ENCODE measurements at places on chromosomes 12 and 14. TPM values are rescaled to one million over a fixed set of nuclear protein-coding genes. Genes with fewer than 3 reads are reported as not detected.
A peak's percentile ranks its signal among the peaks of the same experiment; 100 is the strongest.

The GPR162 gene
- 23.4 TPM for total RNA-seq

The SIX6 gene
- not detected for total RNA-seq

The OR6S1 gene
- not detected for total RNA-seq

The ACRBP gene
- 1.6 TPM for total RNA-seq

DNA sequence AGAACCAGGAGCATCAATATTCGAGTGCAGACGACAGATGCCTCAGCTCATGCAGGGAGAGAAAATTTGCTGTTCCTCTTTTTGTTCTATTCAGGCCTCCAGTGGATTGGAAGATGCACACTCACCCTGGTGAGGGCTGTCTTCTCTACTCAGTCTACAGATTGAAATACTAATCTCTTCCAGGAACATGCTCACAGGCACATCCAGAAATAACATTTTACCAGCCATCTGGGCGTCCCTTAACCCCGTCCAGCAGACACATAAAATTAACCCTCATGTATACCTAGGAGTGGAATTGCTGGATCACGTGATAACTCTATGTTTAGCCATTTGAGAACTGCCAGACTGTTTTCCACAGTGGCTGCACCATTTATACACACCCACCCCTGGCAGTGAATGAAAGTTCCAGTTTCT lies 4.5 kb upstream of the OAS2 start:
- DNase-seq = peak; percentile 9

DNA sequence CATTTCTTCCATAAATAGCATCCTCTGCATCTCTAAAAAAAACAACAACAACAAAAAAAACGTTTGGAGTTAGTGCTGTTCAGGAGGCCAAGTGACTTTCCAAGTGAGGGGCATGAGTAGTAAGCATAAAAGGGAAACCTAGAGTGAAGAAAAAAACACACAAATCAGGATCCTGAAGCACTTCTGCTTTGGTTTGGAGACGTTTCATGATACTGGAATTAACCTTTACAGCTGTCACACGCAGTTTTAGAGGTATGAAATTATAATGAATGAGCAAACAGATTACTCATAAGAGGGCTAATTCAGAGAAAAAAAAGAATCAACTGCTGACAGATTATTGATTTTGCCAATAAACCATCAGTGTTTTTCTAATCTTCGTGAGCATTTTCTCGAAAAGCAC lies 3.8 kb downstream of the SRSF9 start:
- no peak for DNase-seq

DNA sequence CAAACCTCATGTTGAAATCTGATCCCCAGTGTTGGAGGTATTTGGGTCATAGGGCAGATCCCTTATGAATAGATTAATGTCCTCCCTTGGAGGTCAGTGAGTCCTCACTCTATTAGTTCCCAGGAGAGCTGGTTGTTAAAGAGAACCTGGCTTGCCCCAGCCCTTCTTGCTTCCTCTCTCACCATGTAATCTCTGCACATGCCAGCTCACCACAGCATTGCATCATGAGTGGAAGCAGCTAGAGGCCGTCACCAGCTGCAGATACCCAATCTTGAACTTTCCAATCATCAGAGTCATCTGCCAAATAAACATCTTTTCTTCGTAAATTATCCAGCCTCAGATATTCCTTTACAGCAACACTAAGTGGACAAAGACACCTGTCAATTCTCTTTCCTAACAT lies 161.8 kb upstream of the IGF1 start:
- DNase-seq = no peak

DNA sequence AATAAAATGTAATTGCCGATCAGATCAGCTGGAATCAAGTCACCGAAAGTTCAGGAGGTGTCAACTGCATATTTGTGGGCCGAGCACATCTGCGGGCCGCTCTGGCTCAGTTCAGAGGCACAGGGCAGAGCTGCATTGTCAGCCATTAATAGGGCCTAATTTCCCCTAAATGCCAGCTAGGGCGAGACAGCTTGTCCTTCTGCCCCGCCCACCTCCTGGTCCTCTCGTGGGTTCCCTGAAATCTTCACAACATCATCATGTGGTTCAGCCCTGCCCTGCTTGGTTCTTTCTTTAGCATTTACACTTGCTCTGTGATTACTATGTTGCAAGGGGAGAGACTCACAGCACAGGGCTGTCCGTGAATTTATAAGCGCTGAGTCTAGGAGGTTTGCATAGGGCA lies 148.9 kb downstream of the CHST11 start:
- DNase-seq = peak; percentile 9

- DNase-seq = no peak
Observed at GRCh38 chr12:130452546-130452945, 114.9 kb downstream of the PIWIL1 start.

DNA sequence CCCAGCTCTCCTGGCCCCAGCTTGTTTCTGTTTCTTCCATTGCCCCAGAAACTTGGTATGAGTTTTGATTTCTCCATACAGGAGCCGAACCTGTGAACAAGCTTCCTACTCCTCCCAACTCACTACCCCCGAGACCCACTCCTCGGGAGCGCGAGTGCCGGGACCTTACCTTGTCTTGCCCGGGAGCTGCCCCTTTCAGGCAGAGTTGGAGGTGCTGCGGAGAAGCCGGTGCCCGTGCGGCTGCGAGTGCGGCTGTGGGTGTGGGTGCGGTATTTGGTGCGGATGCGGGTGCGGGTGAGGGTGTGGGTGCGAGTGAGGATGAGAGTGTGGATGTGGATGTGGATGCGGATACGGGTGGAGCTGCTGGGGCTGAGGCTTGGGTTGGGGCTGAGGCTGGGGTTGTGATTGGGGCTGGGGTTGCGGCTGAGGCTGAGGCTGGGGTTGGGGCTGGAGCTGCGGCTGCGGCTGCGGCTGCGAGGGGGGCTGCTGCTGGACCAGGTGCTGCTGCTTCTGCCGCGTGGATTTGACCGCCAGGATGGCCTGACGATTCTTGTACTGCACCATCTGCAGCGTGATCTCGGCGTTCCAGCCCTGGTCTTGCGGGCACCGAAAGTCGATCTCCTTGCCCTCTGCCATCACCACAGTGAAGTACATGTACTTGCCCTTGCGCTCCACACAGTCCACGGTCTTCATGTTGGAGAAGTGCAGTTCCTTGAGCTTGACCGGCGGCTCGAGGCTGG lies 1.1 kb downstream of the PHLDA1 start:
- peak; percentile 52 for DNase-seq

GRCh38 chr12:124368421-124369032 lies 73.6 kb downstream of the RFLNA start:
- DNase-seq = no peak

DNA sequence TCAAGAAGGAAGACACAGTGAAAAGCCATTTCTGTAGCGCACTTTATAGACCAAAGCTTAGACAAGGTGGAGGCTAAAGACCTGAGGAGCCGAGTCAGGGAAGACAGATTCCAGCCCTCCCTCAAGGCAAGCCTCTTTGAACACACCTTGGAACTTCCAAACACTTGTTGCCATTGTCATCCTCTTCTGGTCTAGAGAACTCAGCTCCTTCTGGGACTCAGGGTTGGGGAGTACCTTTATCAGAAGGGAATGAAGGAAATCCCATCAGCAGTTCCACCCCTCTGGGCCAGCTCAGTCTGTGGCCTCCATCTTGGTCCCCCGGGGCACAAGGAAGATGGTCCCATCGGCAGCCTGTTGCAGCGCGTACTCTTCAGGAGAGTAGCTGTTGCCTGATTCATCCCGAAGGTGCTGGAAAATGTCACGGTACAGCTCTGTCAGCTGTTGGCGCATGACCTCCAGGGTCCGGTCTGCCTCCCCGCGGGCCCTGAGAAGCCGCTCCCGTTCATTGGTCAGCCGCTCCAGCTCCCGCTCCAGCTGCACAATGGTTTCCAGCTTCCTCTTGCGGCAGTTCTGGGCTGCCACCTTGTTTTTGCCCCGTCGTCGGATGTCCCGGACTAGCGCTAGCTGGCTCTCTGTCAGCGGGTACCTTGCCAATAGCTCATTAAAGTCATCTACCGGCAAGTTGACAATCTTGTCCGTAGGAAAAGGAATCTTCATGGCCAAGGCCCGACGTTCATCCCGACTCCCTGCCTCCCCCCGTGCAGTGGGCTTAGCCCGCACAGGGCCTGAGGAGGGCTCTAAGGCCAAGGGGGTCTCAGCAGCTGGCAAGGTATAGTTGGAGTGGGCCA lies 8.5 kb downstream of the NFE2 start:
- DNase-seq = no peak

Measured in lung (tissue), 17 donors.